Stimulated activated CD4-positive, alpha-beta T cell treated with anti-CD3 and anti-CD28 coated beads, Interleukin-15, amount 100 ng/mL, for 1 hour (primary cell): ENCODE measurements at places on chromosomes 2 and 18.

GRCh38 chr2:134347756-134348155, 93.9 kb downstream of the MGAT5 start:
- DNase-seq, result no peak

DNA sequence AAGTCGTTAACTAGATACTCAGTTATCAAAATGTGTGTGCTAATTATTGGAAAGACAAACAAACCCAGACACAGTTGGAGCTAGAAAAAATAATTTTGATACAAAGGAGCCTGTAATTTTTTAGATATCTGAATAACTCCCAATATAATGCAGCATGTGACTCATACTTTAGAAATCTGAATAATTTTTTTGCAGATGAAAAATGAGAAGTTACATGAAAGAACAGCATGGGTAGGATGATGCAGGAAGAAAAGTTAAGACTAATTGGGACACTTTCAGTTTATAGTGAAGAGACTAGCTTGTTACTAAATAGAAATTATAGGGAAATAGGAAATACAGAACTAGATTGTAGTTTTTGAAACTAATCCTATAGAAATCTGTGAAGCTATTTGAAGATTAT, 945.8 kb downstream of the CBLN2 start:
- DNase-seq, result no peak

GRCh38 chr2:217660423-217660822, 342.4 kb downstream of the TNS1 start:
- DNase-seq, result no peak

DNA sequence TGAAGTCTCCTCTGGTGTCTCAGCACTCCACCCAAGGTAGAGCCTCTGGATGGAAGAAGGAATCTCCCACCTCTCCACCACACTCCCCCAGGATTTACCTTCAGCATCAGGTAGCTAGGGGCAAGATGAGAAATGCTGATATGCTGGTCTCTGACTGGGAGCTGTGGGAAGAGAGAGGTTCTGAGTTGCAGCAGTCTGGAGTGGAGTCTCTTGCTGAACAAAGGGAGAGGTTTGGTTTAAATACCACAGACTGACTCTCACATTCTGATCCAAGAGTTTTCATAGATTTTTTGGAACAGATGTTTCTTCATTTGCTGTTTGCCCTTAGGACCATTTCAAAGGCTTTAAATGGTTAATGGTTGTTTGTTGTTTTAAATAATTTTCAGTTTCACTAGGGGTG, 1.1 kb upstream of the CFLAR start:
- DNase-seq, result no peak

DNA sequence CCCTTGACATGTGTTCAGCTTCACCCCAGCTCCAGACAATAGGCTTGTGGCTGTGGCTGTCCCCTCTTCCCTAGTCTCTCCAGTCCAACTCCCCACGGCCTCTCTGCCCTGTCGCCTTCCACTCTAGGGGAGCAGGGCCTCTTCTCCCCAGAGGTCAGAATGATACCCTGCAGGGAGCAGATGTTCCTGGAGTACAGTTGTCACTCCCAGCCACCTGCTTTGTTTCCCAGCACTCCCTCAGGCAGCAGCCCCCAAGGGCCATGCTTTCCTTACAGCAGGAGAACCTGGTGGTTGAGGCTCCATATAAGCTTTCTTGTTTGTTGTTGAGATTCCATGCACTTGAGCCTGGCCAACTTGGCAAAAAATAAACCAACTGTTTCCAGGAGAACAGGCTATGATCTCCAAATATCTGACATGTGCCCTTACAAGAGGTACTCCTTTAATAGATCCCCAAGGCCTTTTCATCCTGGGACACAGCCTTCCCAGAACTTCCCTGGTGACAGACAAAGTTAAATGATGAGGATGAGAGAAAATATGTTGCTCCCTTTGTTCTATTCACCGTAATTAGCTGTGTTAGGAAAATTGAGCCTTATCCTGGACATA, 45.1 kb downstream of the DPYSL5 start:
- DNase-seq, result no peak

DNA sequence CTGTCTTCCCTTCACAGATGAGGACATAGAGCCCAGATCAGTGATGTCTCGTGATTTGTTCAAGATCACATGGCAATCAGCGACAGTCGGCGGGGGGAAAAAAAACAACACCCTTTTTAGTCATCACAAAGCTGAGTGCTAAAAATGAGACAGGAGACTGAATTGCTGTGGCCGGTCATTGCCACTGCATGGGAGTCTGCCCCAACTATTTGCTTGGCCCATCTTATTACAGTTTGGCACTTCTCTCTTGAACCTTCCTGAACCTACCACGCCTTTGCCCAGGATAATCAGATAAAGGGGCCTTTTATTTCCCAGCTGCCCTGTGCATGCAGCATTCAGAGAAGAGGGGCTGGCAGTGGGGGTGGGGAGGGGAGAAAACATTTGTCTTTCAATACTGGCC, 42.7 kb downstream of the SETBP1 start:
- DNase-seq, result no peak

GRCh38 chr2:887639-888038, 63.0 kb upstream of the SNTG2 start:
- no peak for DNase-seq

- DNase-seq, result no peak
These were observed 162.9 kb upstream of the APCDD1 start for GRCh38 chr18:10291568-10291981.

DNA sequence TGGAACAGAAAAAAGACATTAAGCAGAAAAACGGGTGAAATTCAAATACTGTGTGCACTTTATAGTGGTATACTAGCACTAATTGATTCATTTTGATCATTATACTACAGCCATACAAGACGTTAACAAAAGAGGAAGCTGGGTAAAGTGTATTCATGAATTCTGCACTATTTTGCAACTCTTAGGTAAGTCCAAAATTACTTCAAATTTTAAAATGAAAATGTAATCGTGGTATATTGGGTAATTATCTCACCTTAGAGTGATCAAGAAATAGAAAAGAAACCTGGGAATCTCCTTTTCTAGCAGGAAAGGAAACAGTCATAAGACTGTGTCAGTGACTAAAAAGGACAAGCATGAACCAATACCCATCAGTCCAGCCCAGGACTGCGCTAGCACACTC, 5.4 kb downstream of the TGFBRAP1 start:
- DNase-seq, result no peak

GRCh38 chr2:99910902-99911301, 231.5 kb downstream of the AFF3 start:
- no peak for DNase-seq

DNA sequence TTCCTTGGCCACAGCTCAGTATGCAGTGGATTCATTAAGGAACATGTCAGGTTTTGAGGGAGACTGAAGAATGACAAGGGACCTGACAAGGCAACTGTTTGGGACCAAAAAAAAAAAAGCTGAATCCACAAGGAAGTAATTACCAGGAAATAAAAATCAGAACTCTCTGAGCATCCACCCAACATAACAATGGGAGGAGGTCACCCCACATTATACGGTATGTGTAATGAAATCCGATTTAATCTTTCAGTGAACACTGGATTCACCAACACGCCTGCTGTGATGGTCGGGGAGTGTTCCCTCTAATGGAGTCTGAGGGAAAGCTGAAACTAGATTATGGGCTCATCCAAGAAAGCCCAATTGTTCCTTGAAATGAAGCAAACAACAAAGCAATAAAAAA, 329.3 kb downstream of the ETAA1 start:
- no peak for DNase-seq
